ENCODE measurements at places on chromosomes 1 and 21.

- DNase-seq = no peak
Measured at GRCh38 chr1:213979751-213980586, 7.8 kb upstream of the PROX1 start.

- no peak for DNase-seq
Measured at GRCh38 chr1:5847013-5847659, 145.1 kb downstream of the NPHP4 start.

DNA sequence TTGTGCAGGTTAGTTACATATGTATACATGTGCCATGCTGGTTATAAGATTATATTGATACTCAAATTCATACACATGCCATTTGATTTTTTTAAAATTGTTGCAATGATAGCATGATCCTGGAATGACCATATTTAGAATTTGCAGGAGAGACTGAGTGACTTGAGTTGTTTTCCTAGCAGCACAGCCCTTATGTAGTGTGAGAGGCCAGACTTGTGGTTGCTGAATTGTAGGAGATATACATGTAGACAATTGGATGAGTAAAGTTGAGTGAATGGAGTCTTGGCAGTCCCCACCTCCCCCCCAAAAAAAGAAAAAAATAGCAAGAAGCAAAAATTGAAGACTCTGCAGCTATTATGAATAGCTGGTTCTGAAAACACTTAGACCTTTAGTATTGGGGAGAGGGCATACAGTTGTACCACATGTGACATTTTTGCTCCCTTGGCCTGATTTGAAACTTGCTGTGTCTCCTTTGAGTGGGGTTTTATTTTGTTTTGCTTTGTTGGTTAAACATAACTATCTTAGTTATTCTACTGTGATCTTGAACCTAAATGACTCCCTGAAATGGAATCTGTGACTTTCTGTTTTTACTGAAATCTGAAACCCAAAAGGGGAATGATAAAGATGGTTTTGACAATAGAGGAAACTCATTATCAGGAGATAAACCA lies 280.3 kb downstream of the HMCN1 start:
- no peak for DNase-seq

DNA sequence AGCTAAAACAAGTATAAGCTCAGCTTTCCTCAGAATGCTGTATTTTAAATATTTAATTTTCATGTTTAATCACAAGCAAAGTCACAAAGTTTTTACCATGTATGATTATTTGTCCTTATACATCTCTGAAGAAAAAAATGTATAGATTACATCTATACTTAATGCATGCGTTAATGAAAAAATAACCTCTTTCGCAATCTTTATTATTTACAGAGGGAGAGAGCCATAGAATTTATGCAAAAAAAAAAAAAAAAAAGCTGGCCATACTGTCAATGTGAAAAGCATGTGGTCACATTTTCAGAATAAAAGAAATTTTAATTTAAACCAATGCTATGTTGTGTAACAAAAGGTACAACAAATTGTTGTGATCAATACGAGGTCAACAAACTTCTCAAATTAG lies 148.2 kb downstream of the AKT3 start:
- no peak for DNase-seq

Measured in NCI-H1417 treated with DMSO at 0.1 percent for 48 hours (cell line).